ENCODE measurements at places on chromosomes 2 and 18.
A peak's percentile ranks its signal among the peaks of the same experiment; 100 is the strongest.

DNA sequence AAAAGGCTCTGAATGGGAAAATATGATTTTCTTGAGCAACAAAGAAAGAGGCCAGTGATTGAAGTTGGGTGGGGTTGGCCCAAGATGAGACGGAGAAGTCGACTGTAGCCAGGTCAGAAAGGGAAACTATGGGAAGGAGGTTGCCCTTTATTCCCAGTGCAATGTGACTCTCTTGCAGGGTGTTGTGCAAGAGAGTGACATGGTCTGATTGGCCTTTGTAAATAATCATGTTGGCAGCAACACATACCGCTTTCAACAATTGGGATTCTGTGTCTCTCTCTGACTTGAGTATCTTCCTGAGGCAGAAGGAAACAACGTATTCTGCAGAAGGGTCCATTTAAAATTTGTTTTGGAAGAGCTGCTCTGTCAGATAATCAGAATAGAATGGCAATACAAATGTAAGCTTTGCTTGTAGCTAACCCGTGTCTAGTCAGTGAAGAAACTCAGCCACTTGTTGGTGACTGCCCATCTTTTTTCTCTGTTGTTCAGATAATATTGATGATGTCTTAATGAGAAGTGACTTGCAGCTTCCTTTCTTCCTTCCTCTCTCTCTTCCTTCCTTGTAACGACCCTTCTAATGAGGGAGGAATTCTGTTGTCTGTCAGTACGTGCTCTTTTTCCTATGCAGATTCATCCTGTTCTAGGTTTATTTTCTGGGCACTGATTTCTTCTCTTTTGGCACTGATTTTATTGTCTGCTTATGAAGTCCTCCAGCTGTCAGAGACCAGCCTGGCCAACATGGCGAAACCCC lies 311.0 kb upstream of the FAM98A start:
- no peak for DNase-seq

GRCh38 chr2:168323529-168324021 lies 76.2 kb upstream of the STK39 start:
- DNase-seq: no peak

- DNase-seq: no peak
Measured at GRCh38 chr2:190889175-190889943, 8.7 kb downstream of the GLS start.

DNA sequence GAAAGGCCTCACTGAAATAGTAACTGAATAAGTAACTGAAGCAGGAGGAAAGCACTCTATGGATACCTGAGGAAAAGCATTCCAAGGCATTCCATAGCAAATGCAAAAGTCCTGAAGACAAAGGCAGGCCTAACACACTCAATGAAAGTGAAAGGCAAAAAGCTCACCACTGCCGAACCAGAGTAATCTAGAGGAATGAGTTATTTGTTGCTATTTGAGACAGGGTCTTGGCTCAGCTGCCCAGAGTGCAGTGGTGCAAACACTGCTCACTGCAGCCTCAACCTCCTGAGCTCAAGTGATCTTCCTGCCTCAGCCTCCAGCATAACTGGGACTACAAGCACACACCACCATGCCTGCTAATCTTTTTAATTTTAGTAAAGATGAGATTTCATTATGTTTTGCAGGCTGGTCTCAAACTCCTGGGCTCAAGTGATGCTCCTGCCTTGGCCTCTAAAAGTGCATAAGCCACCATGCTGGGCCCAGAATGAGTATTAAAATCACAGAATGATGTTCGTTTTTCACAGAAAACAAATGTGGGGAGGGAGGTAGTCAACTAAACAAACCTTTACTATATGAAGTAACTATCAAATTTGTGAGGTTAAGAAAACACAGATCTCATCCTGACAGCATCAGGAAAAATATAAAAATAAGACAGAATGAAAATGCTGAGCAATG lies 17.9 kb downstream of the PIAS2 start:
- DNase-seq: no peak

GRCh38 chr2:31945572-31945935 lies 65.3 kb downstream of the MEMO1 start:
- no peak for DNase-seq

- no peak for DNase-seq
Measured at GRCh38 chr2:189393440-189394111, 47.7 kb upstream of the WDR75 start.

GRCh38 chr2:126835831-126836230 lies 62.9 kb upstream of the TEX51 start:
- DNase-seq: no peak

DNA sequence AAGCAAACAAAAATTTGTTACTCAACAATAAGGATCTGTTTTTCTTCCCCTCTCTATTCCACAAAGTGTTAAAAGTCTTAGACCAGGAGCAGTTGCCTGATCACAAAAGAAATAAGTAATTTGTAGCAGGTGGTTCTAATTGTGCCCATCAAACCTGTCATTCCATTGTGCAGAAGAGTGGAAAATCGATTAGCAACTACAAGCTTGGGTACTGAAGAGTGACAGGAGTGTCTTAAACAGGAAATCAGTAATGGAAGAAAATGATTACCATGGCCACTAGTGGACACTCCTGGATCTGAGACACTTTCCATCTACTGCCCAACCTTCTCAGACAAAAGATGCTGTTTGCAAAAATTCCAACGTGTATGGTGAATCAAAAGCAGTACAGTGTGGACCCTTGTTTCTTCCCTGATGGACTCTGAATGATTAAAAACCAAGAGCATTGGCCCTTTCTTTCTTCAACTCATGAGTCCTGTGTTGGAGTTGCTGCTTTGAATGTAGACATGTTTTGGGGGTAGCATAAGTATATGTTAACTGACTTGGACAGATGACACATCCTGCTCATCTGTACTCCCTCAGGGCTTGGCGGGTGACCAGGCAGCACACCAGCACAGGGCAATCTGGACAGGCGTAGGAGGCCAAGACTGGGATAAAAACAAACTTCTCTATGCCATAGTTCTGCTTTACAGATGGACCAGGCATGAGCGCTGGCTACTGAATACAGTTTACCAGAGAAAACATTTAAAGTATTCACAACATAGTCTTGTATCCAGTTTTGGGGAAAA lies 51.9 kb downstream of the PLA2R1 start:
- no peak for DNase-seq

DNA sequence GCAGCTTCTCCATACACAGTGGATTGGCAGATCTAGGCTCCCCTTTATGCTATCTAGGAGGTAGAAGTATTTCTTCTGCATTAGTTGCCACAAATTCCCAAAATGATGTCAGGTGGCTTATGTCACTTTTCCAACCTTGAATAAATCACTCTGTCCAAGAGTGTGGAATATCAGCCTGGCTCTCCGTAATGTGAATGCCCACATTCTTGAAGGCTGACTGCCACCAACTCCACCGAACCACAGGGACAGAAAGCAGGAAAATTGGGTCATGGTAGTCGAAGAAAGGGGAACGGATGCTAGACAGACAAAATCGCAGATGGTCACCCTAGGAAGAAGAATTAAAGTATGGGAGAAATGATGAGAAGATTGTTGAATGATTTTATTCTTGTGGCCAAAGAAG lies 624.9 kb upstream of the CDH2 start:
- no peak for DNase-seq

DNA sequence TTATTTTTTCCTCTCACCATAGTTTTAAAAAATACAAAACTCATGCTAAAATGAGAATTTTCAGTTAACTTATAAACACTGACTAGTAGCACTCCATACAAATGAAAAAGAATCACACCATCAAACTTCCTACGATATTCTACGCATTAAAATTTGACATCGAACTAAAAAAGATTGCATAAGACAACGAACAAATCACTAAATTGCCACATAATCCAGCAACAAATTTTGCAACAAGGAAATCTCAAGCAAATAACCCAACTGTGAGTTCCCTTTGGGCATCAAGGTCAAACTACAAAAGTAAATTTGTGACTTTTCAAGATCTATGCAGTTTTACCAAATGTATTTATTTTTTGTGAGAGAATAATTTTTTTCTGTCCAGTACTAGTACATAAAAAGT lies 1.5 kb downstream of the MAP3K2 start:
- DNase-seq: no peak

DNA sequence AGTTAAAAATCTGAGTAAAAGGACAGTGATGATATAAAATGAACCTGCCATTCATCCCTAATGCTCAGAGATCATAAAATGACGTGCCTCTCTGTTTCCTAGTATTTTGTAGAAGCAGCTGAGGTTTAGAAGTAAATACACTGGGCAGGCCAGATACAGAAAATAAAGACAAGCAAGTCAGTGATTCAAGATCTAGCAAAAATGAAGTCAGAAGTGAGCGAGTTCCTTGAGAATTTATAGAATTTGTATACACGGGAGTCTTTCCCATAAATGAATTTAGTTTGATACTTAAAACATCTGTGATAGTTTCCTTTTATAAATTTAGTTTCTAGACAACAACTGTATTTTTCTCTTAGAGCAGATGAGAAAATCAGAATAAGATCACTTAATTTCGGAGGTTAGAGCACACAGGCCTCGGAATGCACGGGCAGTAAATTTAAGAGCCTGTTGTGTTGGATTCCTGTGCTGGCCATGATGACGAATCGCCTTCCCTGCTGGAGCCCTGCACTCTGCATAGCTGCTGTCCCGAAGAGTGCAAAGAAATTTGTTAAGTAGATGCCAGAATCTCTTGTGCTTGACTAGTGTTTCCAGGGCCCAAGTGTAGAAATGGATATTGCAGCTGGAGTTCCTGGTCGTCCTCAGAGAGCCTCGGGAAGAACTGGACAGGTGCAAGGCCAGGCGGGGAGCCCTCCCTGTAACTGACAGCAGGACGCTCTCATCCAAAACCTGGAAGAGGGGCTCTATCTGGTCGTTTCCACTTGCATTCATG lies 83.7 kb upstream of the RBM44 start:
- no peak for DNase-seq

- DNase-seq: no peak
Measured at GRCh38 chr2:188601391-188601790, 309.7 kb downstream of the GULP1 start.

DNA sequence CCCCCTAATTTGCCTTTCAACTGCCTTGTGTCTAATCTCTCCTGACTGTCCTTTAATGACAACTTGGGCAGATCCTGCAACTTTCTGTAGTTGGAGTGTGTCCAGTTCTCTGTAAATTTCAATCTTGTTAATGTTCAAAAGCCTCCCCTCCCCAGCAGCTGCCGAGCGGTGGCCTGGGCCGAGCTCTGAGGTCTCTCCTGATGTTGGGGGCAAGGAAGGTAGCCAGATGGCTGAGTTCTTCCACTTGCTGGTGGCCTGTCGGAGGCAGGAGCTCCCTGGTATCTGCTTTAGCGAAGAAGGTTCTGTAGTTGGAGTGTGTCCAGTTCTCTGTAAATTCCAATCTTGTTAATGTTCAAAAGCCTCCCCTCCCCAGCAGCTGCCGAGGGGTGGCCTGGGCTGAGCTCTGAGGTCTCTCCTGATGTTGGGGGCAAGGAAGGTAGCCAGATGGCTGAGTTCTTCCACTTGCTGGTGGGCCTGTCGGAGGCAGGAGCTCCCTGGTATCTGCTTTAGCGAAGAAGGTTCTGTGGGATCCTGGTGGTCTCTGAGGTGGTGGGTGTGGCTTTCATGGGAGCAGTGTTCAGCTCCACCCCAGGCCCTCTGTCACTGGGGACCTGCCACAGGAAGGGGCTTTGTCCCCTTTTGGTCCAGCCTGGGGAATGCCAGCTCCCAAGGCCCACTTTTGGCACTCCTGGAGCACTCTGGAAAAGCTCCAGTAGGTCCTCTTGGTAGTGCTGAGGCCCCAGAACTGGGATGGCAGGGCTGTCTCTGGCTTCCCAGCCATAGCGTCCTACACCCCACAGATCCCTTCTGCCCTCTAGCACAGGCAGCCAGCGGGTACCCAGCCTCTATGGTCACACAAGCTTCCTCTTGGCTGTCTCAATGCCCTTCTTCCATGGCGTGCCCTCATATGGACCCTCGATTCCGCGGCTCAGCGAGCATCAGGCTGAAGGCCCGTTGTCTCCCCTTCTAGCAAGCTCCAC lies 211.9 kb downstream of the ALPK2 start:
- DNase-seq: no peak

DNA sequence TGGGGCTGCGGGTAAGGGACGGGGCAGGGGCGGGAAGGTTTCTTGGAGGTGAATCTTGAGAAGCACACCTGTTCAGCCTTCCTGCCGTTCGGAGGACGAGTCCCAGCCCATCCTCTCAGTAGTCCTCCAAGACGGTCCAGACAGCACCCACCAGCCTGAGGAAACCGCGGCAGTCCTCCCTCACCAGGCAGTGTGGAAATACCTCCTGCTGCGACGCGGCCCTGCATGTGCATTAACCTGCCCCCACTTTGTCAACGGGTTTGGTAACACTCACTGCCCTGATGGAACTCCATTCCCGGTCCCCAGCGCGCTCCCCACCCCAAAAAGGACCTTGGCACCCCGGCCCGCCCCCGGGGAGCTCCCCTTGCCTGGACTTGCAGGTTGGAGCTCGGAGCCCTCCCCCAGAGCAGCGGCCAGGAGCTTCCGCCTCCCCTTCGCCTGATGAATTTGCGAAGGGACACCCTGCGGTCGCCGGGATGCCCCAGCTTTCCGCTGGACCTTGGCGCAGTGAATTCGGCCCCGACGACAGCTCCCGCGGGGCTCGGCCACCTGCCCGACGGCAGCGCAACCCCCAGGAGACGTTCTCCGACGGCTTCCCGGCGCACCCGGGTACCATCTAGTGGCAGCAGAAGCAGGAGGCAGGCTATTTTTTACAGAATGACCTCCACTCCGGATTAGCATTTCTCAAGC lies 31.5 kb downstream of the ACVR1C start:
- peak; percentile 25 for DNase-seq

GRCh38 chr2:239025951-239026461 lies 178.1 kb downstream of the TWIST2 start:
- DNase-seq: no peak

DNA sequence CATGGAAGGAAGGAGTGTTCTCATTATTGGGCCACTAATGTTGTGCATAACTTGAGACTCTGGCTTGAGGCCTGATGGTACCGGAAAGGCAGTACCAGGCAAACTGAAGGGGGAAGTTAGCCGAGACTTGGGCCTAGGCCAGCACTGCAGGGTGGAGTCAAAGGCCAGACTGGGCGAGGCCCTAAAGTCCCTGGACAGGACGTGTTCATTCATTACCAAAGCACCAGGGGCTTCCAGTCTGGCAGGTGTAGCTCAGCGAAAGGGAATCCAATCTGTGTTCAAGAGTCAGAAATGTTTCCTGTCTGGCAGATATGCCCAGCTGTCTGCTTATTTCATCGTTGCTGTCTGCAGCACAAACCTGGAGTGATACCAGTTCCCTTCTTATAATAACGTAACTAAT lies 4.7 kb upstream of the ITSN2 start:
- no peak for DNase-seq

Measured in stimulated activated CD8-positive, alpha-beta memory T cell treated with anti-CD3 and anti-CD28 coated beads, Interleukin-4, amount 100 ng/mL, for 4 hours (primary cell).